Epithelial cell of umbilical artery (primary cell): ENCODE measurements at places on chromosomes 7 and 10. TPM values are rescaled to one million over a fixed set of nuclear protein-coding genes. Genes with fewer than 3 reads are reported as not detected.

Gene PNLIPRP1
- total RNA-seq, result not detected in 2 replicates

Gene TSPAN12
- total RNA-seq, result 14.0 and 16.2 TPM in 2 replicates

Gene ADAM22
- total RNA-seq, result 0.32 and 0.76 TPM in 2 replicates

Gene MORN4
- total RNA-seq, result 2.3 and 9.1 TPM in 2 replicates

Gene OPN1SW
- total RNA-seq, result not detected in 2 replicates

Gene PSMC2
- total RNA-seq, result 242 and 470 TPM in 2 replicates

Gene SPDYE11
- total RNA-seq, result not detected in 2 replicates

Gene PLA2G12B
- total RNA-seq, result not detected in 2 replicates

Gene ZRANB1
- total RNA-seq, result 16.9 and 20.8 TPM in 2 replicates

Gene GDF10
- total RNA-seq, result under 0.01 and 0.30 TPM in 2 replicates

Gene CD36
- total RNA-seq, result 0.15 and 0.32 TPM in 2 replicates

Gene HOXA5
- 4.2 and 9.6 TPM in 2 replicates for total RNA-seq
